ENCODE measurements at places on chromosomes 1 and 21.

GRCh38 chr1:214427871-214428277, 123.5 kb downstream of the PTPN14 start:
- DNase-seq, result peak; percentile 28

DNA sequence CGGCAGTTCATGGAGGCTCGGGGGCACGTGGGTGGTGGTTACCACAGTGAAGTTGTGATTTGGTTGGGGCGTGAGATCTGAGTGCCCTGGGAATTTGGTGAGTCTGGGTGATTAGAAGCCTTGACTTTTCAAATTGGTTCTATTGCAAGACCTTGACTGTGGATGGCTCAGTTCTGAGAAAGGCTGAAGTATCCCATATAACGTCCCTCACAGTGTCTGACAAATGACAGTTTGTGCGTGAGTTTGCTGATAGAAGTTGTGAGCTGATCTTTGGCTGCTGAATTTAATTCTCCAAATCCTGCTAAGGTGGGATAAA, 549 bp downstream of the MSH4 start:
- no peak for DNase-seq

- no peak for DNase-seq
These were observed 758.4 kb downstream of the LTN1 start for GRCh38 chr21:28234326-28234725.

GRCh38 chr1:27356619-27357280, 10.0 kb downstream of the MAP3K6 start:
- no peak for DNase-seq

DNA sequence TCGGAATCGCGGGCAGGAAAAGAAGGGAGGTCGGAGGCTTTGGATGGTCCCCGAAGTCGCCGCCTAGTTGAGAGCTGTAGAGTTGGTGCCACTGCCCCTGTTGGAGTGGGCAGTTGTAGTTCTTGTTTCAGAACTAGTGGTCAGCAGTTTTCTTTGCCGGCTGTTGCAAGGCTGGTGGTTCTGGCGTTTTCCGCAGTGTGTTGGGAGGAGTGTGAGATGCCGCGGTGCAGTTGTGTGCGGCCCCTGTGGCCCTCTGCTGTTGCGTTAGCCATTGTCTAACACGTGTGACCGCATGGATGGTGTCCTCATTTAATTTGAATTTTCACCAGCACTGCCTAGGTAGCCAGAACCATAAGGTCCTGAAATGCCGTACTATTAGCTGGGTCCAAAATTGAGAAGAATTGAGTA, 1.4 kb downstream of the ARF1 start:
- DNase-seq, result no peak

- no peak for DNase-seq
These were observed 47.2 kb downstream of the HSD3B1 start for GRCh38 chr1:119554183-119554582.

DNA sequence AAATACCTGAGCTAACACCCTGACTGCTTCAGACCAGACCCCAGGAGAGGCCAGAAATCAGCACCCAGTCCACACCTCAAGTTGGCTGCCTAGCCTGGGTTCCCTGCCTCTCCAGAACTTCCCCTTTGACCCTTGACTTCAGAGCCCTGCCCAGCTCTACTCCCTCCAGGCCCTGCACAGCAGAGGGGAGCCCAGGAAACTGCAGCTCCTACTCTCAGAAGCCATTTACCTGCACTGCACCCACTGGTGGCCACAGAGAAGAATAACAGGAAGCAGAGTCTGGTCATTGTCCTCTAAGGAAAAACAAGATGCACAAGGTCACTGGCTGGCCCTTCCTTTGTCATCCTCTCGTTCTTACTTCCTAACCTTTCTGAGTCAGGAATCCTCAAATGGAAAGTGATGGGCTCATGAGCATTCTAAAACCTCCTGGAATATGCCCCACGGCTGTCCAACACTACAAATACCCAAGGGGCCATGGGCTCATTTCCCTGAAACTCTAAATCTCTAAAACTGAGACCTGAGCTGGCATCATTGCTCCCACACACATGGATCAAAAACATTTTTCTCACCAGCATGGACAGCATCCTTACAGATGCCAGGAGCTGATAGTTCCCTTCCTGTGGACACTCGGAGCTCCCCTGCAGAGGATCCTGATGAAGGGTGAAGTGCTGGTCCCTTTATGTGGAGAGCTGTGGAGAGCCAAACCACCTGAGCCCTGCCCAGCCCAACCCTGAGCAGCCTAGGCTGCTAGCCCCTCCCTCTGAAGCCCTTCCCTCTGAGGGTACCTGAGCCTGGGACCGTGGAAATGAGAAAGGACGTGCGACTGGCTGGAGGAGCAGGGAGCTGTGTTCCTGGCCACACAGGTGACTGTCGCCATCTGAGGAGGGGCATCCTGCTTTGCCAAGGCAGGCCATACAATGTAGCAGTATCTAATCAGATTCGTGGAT, at the start of gene ITLN2:
Gene ITLN2, minus strand, starts transcription at position 652 of the 947 bp plus-strand sequence. Its CDS starts 68 bp downstream, at position 584.
- DNase-seq, result peak; percentile 18

DNA sequence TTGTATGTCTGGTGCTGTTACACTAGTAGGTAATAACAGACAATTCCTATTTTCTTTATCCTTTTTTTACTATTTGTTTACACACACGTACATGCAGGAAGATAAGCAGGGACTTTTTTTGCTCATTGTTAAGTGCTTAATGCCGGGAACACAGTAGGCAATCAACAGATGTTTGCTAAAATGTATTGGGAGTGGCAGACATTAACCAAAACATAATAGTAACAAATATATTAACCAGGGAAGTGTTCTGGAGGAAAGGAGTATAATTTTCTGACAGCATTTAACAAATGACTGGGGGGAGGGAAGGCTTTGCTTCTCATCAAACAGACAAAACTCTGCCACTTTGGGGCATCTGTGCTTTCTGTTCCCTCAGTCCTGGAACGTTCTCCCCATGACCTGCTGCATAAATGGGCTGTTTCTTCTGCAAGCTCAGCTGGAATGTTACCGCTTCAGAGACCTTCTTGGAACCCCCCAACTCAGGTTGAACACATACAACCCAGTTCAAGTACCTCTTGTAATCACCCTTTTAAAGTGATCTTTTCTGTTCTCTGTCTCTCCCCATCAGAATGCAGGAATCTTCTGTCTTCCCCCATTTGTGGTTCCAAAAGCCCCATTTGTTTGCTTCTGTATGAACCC, 2.1 kb downstream of the CR1L start:
- no peak for DNase-seq
